ENCODE measurements at places on chromosomes 16 and 17.
A peak's percentile ranks its signal among the peaks of the same experiment; 100 is the strongest.

- no peak for DNase-seq
Measured at GRCh38 chr17:80427366-80428282, 12.7 kb downstream of the ENDOV start.

GRCh38 chr17:77304051-77304745 is 163.4 kb downstream of the SEC14L1 start:
- no peak for DNase-seq

DNA sequence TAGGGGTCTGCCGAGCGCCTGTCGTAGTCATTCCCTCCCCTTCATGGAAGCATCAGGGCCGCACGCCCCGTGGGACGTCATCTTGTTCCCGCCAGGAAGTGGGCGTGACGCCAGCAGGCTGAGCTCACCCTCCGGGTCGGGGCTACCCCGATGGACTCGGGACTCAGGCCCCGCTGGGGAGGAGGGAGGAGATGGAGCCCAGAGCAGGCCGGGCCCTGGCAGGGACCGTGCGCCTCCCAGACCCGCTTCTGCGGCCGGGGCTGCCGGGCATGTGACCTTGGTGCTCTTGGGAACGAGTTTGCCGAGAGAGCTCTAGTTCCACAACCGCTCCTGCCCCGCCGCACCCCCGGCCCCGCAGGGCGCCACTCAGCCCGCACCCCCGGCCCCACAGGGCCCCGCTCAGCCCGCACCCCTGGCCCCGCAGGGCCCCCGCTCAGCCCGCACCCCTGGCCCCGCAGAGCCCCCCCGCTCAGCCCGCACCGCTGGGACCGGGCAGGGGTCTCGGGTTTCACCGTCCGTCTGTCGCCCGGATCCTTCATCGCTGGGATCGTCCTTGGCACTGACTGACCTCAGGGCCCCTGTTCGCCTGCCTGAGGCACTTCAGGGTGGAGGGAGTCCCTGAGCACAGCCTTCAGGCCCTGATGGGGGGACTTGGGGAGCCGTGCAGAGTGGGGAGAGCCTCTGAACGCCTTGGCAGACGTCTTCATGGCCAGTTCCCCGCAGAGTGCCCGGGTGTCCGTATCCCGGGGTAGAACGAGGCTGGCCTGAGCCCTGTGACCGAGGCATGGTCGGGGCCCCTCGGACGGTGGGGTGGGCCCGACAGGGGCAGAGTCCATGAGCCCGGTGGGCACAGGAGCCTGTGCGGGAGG is 5.8 kb downstream of the CACNA1H start:
- no peak for DNase-seq

DNA sequence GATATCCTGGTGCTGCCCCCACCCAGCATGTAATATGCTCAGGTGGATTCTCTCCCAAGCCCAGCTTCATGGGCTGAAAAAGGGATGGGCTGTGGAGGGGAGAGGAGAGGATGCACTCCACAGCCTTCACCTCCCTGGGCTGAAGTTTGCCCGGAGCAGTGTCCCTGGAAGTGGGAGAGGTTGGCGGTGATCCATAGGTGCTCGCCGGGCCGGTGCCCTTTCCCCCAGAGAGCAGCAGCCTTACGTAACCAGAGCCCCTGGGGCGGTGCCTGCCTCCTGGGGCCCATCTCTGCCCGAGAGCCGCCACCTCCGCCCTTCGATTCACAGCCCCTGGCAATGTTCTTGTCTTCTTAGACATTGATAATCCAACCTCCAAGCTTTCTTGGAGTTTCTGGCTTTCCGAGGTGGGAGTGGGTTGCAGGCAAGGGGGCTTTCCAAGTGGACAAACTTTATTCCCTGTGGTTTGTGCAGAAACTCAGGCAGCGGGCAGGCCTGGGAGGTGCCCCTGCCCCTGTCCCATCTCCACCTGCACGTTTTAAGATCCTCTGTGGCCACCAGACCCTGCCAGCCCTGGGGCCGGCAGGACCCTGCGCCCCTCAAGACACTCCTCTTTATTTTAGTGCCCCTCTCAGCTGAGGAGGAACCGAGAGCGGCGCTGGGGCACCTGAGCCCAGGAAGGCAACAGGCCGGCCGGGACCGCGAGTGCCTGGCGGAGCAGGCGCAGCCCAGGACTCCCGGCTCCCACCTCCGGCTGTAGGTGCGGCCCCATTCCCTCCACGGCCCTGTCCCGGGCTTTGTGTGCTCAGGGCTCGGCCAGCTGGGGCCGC is 3.1 kb upstream of the WDR90 start:
- no peak for DNase-seq

DNA sequence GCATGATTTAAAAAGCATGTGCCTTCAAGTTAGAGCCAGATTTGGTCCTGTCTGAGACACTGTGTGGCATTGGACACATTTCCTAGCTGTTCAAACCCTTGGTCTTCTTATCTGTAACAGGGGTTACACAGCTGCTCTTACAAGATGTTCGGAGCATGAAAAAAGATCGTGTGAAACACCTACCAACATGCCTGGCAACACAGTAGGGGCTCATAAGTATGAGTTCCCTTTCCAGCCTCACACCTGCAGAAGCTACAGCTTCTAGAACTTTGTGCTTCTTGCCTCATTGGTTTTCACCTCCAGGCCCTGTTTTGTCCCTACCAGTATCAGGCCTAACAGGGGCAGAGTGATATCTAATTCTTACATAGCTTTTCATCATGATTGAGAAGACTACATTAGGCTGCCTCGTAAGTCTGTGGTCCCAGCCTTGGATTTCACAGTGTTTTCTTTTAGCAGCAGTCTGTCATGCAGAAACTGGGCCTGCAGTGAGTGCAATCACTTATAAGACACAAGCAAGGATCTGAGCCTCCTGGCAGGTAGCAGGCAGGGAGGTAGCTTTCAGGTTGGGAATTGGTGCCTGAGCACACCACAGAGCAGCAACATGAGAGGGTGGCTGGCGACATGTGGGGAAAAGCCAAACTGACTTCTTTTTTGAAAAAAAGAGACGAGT is 78.8 kb downstream of the CCDC182 start:
- peak; percentile 9 for DNase-seq

DNA sequence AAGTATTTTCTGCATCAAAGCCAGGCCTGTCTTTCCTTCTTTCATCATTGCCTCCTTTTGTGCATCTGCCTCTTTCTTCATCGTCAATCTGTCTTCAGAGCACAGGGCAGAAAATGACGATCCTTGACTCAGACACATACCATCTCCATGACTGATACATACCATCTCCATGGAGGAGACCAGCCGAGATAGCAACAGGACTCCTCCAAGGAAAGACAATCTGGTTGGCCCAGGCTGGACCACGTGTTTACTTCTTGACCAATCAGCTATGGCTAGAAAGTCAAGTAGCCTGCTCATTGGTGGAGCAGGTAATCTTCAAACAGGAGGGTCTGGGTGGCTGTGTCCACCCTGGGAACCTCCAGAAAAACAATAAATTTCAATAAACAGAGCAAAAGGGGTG is 164.6 kb downstream of the CPPED1 start:
- DNase-seq, result no peak

DNA sequence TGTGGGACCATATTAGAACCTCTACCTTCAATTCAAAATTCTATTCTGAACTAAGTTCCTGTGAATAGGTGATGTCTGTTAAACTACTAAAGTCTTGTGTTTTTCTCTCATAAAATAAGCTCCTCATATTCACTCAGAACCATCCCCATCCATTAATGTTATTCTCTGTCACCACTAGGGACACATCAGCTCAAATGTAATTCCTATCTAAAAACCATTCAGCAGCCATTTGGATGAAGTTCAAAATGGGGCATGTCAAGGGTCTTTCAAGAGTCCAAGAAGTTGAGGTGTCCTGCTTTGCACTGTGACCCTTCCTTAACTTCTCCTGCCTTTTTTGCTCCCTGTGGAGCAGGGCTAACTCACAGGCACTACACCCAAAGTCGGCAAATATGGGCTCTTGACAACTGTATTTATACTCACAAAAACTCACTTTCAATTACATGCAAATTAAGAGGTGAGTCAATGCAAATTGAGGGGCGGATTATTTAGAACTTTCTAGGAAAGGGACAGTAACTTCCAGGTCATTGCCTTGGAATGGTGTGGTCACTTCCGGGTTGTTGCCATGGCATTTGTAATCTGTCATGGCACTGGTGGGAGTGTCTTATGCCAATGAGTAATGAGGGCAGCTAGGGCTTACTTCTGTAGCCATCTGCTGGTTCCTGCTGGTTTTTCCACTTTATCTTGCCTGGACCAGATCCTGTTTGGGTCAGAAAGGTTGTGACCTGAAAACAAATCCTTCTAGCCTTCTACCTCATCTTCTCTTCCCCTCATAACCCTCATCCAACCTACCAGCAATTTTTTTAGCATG is 128.2 kb upstream of the COX10 start:
- no peak for DNase-seq

DNA sequence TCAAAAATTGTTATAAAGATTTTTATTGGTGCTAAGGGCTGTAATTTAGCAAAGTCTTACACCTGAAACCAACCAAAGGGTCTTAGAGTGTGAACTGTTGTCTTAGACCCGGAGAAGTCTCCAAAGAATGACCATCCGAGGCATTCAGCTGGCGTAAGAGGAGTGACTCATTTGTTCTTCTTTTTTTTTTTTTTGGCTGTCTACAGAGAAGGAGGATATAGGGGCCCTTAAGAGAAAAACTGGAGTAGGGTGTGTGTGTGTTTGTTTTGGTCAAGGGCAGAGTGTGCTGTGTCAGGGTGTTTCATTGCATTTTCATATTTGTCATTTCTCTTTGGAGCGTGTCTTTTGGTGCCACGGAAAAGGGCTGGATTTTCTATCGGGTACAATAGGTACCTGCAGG is 508.0 kb downstream of the WWOX start:
- DNase-seq, result no peak

- DNase-seq, result no peak
Measured at GRCh38 chr16:53198933-53199332, 144.1 kb downstream of the CHD9 start.

- DNase-seq, result no peak
Measured at GRCh38 chr16:89290472-89290871, 73.0 kb downstream of the ZNF778 start.

GRCh38 chr17:46889992-46890564 is 32.9 kb upstream of the GOSR2 start:
- DNase-seq, result no peak

DNA sequence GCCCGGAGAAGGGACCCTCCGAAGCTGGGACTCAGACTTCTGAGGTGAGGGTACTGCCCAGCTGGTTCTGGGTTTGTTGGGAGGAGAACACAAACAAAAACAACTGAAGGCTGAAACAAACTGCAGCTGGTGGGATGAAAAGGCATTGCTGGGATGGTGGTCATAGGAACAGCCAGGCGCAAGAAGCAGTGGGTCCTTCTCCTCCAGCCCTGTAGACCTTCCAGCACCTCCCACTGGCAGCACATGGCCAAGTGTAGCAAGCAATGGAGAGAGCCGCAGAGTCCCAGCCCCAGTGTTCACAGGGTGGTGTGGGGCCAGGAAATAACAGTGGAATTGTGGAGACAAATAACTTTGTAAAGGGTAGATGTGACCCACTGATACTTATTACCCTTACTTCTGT is 48.7 kb upstream of the FOXJ1 start:
- DNase-seq, result no peak

- DNase-seq, result no peak
Measured at GRCh38 chr16:77133706-77134105, 57.3 kb upstream of the MON1B start.

DNA sequence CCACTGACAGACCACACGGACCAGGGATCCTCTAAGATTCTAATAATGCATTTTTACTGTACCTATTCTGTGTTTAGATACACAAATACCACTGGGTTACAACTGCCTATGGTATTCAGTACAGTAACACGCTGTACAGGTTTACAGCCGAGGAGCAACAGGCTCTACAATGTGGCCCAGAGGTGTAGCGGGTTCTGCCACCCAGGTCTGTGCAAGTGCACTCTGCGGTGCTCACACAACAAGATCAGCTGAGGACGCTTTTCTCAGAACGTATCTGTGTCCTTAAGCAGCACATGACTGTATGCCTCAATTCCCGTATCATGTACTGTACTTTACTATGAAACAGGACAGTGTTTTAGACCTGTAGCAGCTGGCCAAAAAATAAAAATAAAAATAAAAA is 6.5 kb downstream of the ZCCHC14 start:
- no peak for DNase-seq

- DNase-seq, result no peak
Measured at GRCh38 chr16:57507136-57508034, 21.1 kb upstream of the DOK4 start.

- DNase-seq, result no peak
Measured at GRCh38 chr17:72840019-72840418, 252.5 kb downstream of the SLC39A11 start.

DNA sequence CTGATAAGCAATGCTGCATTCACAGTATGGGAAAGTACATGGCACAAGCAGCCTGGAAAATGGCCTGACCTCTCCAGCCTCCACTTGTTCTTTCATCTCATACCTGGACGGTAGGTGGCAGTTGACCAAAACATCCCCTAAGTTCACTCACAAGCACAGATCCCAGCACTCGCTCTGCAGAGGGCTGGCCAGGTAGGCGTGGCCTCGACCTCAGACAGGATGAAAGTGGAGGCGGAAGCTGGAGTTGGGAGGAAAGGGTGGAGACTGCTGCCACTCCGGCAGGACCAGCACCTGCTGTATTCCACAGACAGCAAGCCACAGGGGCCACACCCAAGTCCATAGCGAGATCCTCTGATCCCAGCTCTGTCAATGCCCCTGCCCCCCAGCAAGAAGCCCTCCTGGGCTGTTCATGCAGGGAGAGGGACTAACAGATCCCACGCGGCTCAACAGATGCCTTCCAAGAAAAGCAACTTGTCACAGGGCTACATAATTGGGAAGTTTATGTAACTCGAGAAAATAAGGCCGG is 31.3 kb downstream of the ZCCHC14 start:
- peak; percentile 47 for DNase-seq

DNA sequence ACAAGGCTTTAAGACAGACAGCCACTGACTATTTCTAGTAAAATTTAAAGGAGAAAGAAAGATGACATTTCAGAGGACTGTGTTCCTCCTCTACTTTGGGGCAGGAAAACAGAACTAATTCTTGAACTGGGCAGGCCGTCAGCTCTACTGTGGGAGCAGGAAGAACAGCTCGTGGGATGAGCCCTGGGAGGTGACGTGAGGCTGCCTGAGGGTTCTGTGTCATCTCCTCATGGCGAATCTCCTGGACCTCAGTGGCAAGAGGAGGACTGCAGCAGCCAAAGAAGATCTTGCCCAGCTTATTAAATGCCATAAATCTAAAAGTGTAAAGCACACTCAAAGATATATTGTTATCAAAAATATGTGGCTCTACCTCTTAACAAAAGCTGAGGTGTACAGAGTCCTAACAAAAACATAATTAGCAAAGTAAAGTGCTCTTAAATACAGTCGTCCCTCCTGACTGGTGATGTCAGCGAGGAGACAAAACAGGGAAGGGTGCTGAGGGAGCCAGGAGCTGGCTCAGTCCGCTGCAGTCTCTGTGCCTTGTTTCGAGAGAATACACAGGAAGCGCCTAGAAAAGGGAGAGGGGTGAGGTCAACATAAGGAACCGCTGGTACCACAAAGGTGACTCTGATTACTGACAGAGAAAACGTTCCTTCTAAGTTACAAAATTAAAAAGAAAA is 58.0 kb downstream of the CREBBP start:
- no peak for DNase-seq

GRCh38 chr17:66515974-66516373 is 213.6 kb downstream of the PRKCA start:
- no peak for DNase-seq

- no peak for DNase-seq
Measured at GRCh38 chr17:18144855-18145254, 36.3 kb downstream of the MYO15A start.

Data from CD8-positive, alpha-beta T cell (primary cell).